Activated CD4-positive, alpha-beta T cell treated with anti-CD3 and anti-CD28 coated beads, Interleukin-2, amount 50 U/mL, for 16 hours (primary cell): ENCODE measurements at places on chromosomes 16 and 17.

DNA sequence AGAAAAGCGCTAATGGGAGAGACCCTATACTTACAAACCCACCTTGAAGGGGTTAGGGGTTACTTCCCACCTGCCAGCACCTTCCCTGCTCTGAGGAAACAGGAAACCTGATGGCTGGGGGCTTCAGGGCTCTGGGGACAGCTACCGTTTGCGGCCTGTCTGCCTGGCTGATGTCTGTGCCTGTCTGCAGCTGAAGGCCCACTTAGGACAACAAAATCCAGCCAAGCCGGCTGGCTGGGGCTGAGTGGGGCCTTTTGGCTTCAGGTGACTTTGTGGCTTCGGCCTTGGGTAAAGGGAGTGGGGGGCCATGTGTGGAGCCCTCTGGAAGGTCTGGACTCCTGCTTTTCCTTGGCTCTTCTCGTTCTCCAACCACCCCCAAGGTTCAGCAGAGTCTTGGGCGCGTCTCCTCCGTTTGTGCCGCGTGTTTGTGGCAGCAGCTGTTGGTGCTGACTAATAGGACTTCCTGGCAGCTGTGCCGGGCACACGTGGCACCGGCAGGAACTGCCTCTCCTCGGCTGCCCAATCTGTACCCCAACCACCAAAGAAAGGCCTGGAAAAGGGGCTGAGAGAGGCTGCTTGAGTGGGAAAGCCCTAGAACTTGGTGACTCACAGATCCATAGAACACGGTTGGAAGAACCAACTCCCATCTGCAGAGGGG lies 186.7 kb downstream of the MSI2 start:
- peak; percentile 84 for DNase-seq

- DNase-seq = no peak
Measured at GRCh38 chr17:27586203-27586721, 44.7 kb upstream of the LGALS9 start.

GRCh38 chr16:87918866-87919680 lies 17.3 kb downstream of the CA5A start:
- no peak for DNase-seq

DNA sequence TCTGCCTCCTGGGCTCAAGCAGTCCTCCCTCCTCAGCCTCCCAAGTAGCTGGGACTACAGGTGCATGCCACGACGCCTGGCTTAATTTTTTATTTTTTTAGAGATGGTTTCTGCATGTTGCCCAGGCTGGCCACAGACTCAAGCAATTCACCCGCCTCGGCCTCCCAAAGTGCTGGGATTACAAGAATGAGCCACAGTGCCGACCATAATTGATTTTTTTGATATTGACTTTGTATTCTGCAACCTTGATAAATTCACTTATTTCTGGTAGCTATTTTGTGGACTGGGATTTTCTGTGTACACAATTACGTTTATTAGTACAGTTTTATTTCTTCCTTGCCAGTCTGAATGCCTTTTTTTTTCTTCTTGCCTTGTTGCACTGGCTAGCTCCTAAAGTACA lies 30.0 kb downstream of the TAOK1 start:
- no peak for DNase-seq

- no peak for DNase-seq
Measured at GRCh38 chr17:75615301-75615700, 17.9 kb upstream of the SMIM5 start.

- no peak for DNase-seq
Measured at GRCh38 chr17:55673743-55674506, 48.7 kb downstream of the TMEM100 start.

GRCh38 chr16:81526935-81527334 lies 82.3 kb downstream of the CMIP start:
- DNase-seq = no peak

- DNase-seq = no peak
Measured at GRCh38 chr17:40614431-40615067, 33.1 kb downstream of the SMARCE1 start.

- no peak for DNase-seq
Measured at GRCh38 chr16:57355898-57356414, 2.6 kb upstream of the CCL22 start.

GRCh38 chr17:42775534-42776098 lies 2.4 kb downstream of the VPS25 start:
- no peak for DNase-seq

GRCh38 chr17:80027043-80027435 lies 8.6 kb downstream of the TBC1D16 start:
- DNase-seq = no peak

DNA sequence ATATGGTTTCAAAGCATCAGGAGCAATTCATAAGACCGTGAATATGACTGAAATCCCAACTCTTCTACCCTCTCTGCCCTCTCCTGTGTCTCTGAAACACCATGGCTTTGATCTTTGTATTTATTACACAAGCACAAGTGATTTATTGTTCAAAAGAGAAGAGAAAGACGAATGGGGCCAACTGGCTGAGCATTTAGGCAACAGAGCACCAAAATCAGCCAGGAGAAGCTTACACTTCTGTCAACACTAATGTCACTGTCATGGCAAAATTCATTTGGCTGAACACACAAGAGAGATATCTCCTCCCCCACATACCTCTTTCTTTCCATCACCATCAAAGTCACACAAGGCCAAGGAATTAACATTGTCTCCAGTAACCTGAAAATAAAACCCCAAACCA lies 9.3 kb downstream of the BBS2 start:
- DNase-seq = no peak
